Aortic smooth muscle cell (primary cell): ENCODE measurements at places on chromosomes 6 and 20. TPM values are rescaled to one million over a fixed set of nuclear protein-coding genes. Genes with fewer than 3 reads are reported as not detected.

Gene SLC35F1
- total RNA-seq = not detected in 2 replicates

Gene SRMS
- total RNA-seq = not detected in 2 replicates

Gene PI16
- total RNA-seq = under 0.01 and 0.19 TPM in 2 replicates

Gene SIRPB1
- total RNA-seq = not detected in 2 replicates

Gene CST4
- total RNA-seq = 0.26 and 0.31 TPM in 2 replicates
